ENCODE measurements at places on chromosomes 11 and 22.

GRCh38 chr22:46413725-46414379 lies 78.3 kb downstream of the TRMU start:
- no peak for DNase-seq

GRCh38 chr22:31957970-31958594 lies 13.7 kb downstream of the YWHAH start:
- no peak for DNase-seq

DNA sequence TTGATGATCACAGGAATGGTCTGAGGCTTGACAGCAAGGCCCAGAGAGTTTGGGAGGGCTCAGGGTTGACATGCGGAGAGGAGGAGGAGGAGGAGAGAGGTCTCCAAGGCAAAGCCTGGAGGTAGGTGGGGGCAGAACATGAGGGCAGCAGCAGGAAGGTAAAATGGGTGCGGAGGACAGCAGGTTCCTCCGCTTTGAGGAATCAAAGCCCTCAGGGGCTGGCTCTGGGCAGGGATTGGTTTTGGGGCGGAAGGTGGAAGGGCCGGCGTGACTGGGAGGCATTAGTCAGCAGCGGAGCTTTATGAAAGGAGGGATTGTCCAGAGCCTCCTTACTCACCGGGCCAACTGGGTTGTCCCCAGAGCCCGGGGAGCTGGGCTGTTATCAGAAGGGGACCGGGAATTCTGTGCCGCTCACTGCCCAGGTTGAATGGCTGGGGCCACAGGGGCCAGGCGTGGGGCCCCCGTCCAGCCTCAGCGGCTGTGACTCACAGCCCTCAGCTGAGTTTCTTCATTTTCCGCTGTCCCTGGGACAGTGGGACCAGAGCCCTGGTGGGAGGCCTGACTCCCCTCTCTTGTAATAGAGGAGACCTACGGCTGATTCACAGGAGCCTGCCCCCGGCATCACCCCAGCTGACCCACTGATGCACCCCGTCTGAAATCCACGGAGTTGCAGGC lies 36.2 kb downstream of the LIF start:
- no peak for DNase-seq

- DNase-seq = no peak
These were observed 33.0 kb upstream of the PITPNB start for GRCh38 chr22:27952091-27952490.

DNA sequence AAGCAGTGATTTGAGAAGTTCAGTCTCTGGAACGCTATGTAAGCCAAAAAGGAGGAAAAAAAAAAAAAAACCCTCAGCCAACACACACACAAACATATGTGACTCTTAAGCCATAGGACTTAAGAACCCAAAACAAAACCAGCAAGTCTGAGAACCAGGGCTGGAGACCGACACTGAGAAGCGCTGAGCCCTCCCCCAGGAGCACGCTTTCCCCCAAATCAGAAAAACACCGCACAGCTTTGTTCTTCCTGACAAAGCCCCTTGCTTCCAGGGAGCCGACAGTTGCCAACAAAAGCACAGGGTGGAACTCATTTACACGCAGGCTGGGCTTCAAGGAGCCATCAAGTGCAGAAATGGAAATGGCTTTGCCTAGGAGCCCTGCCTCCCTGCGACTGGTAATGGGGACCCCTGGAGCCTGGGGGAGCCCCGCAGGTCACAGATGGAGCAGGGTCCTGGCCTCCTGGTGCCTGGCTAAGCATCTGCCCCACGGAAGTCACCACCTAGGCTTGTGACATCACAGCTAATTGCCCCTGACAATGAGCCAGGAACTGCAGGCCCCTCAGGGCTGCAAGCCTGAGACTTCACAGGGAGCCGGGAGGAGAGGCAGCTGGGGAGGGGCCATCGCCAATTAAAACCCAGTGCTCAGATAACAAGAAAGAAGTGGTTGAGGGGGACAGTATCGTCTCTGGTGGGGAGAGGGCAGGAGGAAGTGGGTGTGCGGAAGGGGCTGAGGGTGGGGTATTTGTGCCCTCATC lies 66.9 kb downstream of the NFAM1 start:
- DNase-seq = no peak

Data from H1 (cell line).